NCI-H1105 (cell line): ENCODE measurements at places on chromosomes 7 and 10.

DNA sequence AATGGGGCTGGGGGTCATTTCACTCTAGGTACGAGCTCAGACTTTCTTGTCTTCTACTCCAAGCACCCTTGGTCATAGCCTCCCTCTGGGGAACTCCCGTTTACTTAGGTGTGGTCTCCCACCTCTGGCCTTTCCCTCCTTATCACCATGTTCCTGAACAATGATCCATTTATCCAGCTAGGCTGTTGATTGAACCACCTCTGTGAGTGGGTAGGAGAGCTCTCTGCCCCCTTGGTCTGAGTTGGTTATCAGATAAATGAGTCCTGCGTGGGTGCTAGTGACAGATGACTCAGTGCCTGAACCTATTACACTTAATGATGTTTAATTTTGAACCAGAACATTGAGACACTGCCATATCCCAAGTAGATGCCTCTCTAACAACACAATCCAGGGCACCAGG lies 9.4 kb downstream of the BLNK start:
- no peak for DNase-seq

- DNase-seq = no peak
These were observed 313.4 kb downstream of the CXCL12 start for GRCh38 chr10:44071479-44071878.

- no peak for DNase-seq
These were observed 589 bp downstream of the LDB1 start for GRCh38 chr10:102119417-102120141.

DNA sequence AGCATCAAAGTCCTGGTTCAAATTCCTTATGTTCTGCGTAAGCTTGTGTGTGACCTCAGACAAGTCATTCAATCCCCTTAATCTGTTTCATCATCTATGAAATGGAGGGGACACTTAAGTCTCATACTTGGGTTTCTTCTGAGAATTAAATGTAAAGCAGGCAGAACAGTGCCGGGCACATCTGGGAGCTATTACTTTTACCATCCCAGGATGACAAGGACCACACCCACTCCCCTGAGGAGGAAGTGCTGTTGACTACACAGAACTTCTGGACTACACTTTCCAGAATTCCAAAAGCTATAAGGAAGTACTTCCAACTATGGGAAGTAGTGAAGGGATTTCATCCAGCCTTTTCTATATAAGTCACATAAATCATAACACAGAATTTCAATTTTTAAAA lies 294.9 kb downstream of the IPMK start:
- DNase-seq = no peak

GRCh38 chr7:118573085-118573484 lies 348.6 kb downstream of the ANKRD7 start:
- no peak for DNase-seq

- no peak for DNase-seq
These were observed 166.7 kb downstream of the POU6F2 start for GRCh38 chr7:39144420-39144819.

DNA sequence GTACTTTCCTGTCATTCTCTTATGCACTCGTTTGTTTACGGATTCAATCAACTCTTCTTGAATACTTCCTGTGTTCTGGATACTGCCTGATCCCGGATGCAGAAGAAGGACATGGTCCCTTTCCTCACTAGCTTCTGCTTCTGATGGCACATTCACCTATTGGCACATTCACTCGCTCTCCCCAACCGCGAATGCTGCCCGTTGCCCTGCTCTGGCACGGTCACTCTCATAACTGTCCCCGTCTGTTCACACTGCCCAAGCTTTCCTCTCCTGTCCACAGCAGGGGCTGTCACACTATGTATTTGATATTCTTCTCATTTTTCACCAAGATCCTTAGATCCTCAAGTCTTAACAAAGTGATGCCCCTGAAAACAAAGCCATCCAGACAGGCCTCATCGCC lies 327.4 kb downstream of the PAXIP1 start:
- no peak for DNase-seq

DNA sequence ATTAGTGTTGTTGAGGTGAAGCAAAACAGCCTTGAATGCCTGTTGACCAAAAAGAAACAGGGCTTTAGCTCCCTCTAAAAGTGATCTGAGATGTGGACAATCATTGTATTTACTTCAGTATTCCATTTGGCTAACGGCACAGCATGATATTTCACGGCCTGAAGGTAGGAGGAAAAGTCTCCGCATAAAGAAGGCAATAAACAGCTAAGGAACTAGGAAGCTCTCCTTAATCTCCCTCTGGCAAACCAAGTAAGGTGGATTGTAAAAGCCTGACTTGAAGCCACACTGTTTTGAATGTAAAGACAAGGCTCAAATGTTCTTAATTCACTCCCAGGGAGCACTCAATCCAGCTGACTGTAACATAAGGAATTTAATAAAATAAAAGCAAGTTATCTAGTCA lies 160.0 kb upstream of the ZNF804B start:
- DNase-seq = no peak

- no peak for DNase-seq
These were observed 660 bp downstream of the SUV39H2 start for GRCh38 chr10:14879124-14879927.

- peak; percentile 36 for DNase-seq
These were observed 44.3 kb downstream of the MACC1 start for GRCh38 chr7:20172736-20173334.

- DNase-seq = no peak
These were observed 29.6 kb downstream of the ANKRD16 start for GRCh38 chr10:5860066-5860465.

- no peak for DNase-seq
These were observed 7.2 kb upstream of the HGF start for GRCh38 chr7:81776948-81777630.

- no peak for DNase-seq
These were observed 37.0 kb upstream of the PDCD4 start for GRCh38 chr10:110834629-110835301.

DNA sequence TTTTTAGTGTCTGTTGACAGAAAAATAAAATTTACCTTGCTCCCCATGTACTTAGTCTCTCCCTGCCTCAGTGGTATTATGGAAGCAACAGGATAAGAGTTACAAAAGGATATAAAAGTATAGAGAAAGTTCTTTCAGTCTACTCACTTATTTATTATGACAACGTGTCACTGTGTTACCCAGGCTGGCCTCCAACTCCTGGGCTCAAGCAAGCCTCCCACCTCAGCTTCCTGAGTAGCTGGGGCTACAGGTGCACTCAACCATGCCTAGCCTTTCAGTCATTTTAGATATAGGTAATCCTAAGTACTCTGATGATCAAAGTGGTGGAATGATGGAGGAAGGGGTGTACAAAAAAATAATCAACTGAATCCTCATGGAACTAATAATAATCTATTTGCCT lies 215.2 kb upstream of the MKLN1 start:
- no peak for DNase-seq

DNA sequence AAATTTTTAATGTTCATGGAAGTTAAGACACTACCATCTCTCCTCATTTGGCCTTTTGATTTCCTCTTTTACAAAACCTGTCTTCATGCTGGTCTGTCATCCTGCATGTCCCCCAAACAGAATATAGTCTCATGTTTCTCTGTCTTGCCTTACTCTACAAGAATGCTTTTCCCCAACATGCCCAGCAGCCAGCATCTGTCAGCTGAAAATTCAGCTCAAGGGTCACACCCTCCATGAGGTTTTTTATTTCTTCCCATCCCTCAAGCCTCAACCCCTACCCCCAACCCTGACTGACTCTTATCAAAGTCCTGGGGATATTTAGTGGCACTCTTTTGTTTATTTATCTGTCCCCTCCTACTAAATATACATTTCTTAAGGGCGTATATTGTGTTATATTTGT lies 202.0 kb downstream of the ANK3 start:
- no peak for DNase-seq

DNA sequence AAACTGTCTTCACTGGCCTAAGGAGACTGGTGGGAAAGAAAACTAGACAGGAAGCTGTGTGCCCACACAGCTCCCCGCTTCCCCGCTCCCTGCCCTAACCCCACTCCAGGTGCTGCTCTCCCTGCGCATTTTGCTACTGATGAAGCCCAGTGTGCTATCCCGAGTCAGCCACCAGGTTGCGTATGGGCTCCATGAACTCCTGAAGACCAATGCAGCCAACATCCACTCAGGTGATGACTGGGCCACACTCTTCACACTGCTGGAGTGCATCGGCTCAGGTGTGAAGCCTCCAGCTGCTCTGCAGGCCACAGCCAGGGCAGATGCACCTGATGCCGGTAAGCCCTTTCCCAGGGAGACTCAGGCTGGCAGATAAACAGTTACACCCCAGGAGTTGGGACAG lies 20.3 kb upstream of the NFKB2 start:
- no peak for DNase-seq

GRCh38 chr7:44486693-44487092 lies 3.8 kb downstream of the NUDCD3 start:
- DNase-seq = no peak

- no peak for DNase-seq
These were observed 2.1 kb upstream of the BNIP3 start for GRCh38 chr10:131983780-131984179.

GRCh38 chr10:18582803-18583202 lies 68.6 kb downstream of the NSUN6 start:
- no peak for DNase-seq

DNA sequence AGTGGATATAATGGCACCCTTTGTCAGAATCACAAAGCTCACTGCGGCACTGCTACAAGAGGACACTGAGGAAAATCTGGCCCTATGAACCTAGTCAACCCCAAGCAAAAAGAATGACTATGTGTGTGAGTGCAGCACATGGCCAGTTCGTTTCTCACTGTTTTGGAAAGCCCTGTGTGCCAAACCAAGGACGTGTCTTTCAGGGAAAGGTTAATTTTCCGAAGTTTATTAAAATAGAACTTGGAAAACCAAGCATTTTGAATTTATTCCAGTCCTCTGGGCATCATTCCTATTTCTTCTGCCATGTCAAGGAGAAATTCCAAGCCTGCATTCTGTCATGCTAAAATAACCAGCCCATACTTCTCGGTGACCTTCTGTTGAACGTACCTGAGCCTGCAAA lies 471.8 kb downstream of the PLXDC2 start:
- no peak for DNase-seq

GRCh38 chr10:89074120-89074519 lies 83.5 kb downstream of the FAS start:
- DNase-seq = no peak

GRCh38 chr7:128831994-128832879 lies 2.0 kb downstream of the FLNC start:
- no peak for DNase-seq

GRCh38 chr10:129628823-129629222 lies 161.8 kb downstream of the MGMT start:
- no peak for DNase-seq

- no peak for DNase-seq
These were observed 28.2 kb downstream of the COL1A2 start for GRCh38 chr7:94422827-94423460.

- no peak for DNase-seq
These were observed 51.4 kb upstream of the EZH2 start for GRCh38 chr7:148935451-148935850.

DNA sequence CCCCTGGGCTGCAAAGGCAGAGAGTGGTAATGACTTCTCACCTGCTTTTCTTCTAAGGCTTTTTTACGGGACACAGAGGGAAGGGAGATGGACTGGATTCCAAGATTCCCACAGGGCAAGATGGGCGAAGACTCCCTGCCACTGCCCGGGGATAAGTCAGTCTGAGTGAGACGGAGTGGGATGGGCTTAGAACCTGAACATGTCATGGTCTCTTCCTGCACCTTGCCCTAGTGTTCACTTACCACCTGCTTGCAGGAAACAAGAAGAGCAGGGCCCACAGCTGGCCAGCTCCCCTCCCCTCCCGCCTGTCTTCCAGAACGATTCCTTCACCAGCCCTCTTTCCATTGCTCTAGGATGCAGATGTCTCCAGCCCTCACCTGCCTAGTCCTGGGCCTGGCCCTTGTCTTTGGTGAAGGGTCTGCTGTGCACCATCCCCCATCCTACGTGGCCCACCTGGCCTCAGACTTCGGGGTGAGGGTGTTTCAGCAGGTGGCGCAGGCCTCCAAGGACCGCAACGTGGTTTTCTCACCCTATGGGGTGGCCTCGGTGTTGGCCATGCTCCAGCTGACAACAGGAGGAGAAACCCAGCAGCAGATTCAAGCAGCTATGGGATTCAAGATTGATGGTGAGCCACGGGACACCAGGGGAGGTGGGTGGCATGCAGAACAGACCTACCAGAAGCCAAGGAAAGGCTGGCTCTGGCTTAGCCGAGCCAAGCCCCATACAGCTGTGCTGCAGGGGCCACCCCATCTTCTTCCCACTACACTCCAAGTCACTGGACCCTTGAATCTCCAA lies 1.3 kb downstream of the SERPINE1 start:
- DNase-seq = no peak

- DNase-seq = no peak
These were observed 94.4 kb downstream of the MAP3K8 start for GRCh38 chr10:30528429-30528786.

DNA sequence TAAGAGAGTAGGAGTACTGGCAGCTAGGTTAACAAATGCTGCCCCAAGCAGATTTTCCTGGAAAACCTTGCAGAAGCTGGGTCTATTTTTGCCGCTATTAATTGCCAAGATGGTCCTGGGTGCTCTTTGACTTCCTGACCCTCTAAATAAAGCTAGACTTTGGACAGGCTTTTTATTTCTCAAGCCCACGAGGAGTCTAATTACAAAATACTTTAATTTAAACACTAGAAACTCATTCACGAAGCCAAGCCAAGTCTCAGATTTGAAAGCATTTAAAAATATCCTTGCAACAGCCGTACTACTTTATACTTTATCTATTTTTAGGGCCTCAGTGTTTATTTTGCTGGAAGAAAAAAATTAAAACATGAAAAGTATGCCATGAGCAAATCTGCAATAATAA lies 45.1 kb downstream of the TMEM26 start:
- DNase-seq = no peak

DNA sequence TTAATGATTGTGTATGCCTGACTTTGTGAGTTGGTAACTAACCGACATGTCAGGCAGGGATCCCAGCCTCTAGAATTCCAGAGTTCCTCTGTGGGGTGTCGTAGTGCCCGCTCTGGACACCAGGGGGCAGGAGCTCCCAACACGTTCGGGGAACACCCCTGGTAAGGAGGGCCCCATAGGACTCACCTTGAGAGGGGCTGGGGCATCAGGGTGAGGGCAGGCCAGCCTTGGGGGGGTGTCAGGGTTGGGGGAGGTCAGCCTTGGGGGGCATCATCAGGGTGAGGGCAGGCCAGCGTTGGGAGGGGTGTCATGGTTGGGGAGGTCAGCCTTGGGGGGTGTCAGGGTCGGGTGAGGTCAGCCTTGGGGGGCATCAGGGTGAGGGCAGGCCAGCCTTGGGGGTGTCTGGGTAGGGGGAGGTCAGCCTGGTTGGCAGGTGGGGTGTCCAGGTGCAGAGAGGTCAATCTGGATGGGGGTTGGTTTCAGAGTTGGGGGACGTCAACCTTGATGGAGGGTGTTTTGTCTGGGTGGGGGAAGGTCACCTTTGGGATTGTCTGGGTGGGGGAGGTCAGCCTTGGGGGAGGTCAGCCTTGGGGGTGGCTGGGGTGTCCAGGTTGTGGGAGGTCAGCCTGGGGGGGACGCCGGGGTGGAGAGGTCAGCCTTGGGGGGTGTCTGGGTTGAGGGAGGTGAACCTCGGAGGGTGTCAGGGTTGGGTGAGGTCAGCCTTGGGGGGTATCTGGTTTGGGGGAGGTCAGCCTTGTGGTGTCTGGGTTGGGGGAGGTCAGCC lies 45.6 kb upstream of the SUN1 start:
- DNase-seq = peak; percentile 34
